ENCODE measurements at places on chromosomes 7 and 10.

GRCh38 chr7:66362136-66362535 is 157.0 kb downstream of the TPST1 start:
- no peak for DNase-seq

GRCh38 chr10:48788554-48788953 is 103.9 kb downstream of the WDFY4 start:
- no peak for DNase-seq

GRCh38 chr10:60878224-60878623 is 65.8 kb downstream of the RHOBTB1 start:
- no peak for DNase-seq

DNA sequence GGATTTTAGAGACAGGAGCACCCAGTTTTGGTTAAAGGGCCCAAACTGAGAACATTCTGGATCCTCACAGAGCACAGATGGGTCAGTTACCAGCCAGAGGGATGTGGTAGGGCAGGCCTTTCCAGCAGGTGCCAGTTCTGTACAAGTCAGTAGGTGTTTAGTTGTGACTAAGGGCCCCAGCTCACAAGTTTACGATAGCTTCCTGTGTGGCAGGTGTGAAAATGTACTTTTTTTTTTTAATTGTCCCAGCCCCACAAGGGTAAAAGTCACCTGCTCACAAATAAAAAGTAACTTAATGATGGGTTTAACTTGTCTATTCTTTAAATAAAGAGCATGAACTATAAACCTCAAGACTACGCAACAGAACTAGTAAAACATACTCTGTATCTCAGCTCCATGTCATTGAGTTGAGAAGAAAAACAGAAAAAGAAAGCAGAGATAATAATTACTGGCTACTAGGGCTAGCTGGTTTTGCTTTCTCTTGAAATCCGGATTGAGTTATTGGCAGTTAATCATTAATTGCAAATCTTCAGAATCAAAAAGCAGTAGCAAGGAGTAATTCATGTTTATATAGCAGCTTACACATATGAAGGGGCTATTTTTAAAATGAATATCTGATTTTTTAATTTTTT is 15.4 kb downstream of the NFE2L3 start:
- no peak for DNase-seq

GRCh38 chr7:90816511-90817142 is 220.5 kb downstream of the CDK14 start:
- no peak for DNase-seq

GRCh38 chr7:153902862-153903261 is 149.3 kb upstream of the DPP6 start:
- no peak for DNase-seq

DNA sequence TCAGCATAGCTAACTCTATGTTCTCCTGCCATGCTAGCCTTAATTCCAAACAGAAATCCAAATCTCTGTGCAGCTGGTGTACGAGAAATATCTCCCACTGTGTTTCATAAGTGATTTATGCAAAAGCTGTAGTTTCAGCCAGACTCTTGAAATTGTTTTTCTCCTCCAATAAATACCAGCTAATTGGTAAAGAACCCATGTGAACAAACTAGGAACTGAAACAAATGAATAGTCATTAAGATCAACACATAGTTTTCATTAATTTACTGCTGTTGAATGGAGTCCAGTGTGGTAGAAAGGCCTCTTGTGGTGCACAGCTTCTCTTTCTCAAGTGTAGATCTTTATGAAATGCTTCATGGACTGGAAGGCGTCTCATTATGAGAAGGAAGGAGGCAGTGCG is 18.4 kb downstream of the PPP1R17 start:
- DNase-seq: no peak

- DNase-seq: no peak
These were observed 143.3 kb downstream of the PKD1L1 start for GRCh38 chr7:47804767-47805545.

DNA sequence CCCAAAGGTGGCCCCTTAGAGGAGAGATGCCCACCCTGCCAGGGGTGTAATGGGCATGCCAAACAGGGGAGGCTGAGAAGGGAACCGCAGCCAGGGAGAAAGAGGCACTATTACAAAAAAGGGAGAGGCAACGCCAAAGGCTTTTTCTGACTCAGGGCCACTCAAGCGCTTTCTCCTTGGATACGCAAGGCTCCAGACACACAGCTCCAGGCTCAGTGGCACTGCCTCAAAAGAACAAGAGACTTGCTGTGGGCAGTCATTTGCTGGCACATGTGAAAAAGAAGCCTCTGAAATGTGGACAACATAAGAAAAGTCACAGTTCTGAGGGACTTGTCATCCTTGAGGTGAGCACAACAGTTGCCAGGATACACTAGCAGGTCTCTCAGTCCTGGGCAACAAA is 128.4 kb downstream of the DGKI start:
- no peak for DNase-seq

GRCh38 chr10:72087392-72087968 is 871 bp downstream of the SPOCK2 start:
- no peak for DNase-seq

GRCh38 chr10:61188691-61189090 is 244.7 kb upstream of the RHOBTB1 start:
- DNase-seq: no peak

GRCh38 chr7:158587162-158588084 is at the start of gene PTPRN2:
PTPRN2 (minus strand) TSS chr7:158587823.
- DNase-seq: peak; percentile 79

GRCh38 chr7:105819559-105819958 is 56.8 kb downstream of the ATXN7L1 start:
- no peak for DNase-seq

GRCh38 chr10:13525663-13526062 is 3.2 kb downstream of the BEND7 start:
- DNase-seq: peak; percentile 47

GRCh38 chr7:142352543-142352942 is 94.7 kb upstream of the PRSS58 start:
- no peak for DNase-seq

- no peak for DNase-seq
These were observed 75.8 kb downstream of the GOLGA7B start for GRCh38 chr10:97925308-97925938.

DNA sequence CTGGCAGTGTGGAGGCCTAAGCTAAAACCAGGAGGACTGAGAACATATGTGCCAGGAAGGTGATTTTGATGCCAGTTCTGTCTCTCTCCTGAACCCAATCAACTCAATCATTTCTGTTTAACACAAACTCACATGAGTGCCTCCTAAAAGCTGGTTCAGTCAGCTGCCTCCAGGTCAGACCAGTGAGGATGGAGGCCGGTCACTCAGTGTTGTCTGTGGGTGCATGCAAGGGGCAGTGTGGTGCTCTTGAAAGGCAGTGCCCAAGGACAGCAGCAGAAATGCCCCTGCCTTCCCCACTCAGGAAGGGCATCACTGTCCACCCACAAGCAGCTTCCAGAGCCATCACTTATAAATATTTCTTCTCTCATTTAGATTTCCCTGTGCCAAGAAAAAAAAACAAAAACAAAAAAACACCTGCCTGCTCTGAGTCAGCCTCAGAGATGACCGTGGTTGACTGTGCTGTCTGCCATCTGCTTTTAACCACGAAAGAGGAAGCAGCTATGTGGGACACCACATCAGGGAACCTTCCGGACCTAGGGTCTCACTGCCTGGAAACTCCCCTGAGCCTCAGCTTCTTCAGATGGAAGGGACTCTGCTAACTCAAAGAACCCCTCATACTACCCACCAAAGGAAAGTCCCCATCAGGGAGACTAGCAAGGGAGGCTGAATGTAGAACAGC is 39.1 kb downstream of the VOPP1 start:
- DNase-seq: no peak

- DNase-seq: no peak
These were observed 22.9 kb upstream of the C10orf105 start for GRCh38 chr10:71742301-71743088.

DNA sequence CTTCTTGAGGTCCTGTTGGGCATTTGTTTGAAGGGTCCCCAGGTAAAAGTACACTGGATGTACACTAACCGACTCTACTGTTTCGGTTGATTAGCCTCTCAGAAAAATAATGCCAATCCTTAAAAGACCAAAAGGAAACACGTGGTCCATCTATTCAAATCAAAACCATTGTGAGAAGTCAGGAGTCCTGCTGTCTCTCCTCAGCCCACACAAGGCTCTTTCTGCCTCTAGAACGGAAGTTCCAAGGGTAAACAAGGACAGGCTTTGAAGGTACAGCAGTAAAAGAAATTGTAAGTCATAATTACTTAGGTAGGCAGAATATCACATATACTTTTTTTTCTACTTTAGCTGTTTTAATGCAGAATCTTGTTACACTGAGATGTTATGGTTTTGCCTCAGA is 71.7 kb upstream of the TPK1 start:
- DNase-seq: no peak

GRCh38 chr10:6229746-6230145 is 27.0 kb downstream of the PFKFB3 start:
- DNase-seq: no peak

DNA sequence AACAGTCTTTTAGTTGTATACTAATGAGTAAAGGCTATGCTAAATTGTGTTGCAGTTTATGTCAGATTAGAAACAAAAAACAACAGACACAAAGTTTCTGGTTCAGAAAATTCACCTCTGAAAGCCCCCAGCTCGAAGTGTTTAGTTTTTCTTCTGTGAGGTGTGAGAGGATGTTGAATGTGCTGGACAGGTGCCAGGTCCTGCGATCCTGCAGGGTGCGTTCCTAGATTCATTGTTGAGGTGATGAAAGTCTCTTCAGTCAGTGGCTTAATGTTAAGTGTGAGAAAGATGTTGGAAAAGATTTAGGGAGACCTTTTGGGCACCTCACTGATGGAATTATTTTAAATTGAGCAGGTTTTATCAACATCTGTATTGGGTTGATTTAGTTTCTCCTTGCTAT is 287.3 kb downstream of the SDK1 start:
- DNase-seq: no peak

DNA sequence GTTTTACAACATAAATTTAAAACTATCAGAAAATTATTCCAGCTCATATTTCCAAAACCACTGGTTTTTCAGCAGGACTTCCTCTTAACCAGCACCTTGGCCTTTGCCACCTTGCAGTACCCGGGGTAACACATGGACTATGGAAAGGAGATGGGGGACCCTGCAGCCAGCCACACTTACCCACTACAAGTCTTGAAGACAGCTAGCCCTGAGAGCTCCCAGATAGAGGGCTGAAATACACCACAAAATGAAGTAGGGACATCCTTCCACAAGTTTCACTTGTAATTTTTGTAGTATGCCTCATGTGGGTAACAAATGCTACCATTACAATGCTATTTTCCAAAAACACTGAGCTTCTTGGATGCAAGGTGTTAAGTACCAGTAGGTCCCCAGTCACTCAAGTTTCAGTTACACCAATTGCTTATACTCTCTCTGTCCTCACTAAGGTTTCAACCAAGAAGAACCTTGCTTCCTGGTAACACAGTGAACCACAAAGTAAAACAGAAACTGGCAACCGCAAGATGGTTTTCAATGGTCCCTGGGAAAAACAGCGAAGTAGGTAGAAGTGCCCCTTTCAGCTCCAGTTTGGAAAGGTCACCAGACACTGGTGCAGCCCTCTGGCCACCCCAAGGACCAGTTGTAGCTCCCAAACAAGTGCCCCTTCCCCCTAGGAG is 110.9 kb downstream of the SGMS1 start:
- DNase-seq: no peak

- DNase-seq: no peak
These were observed 47.6 kb downstream of the ADCYAP1R1 start for GRCh38 chr7:31099451-31100444.

GRCh38 chr7:151257990-151258389 is 9.5 kb upstream of the SMARCD3 start:
- no peak for DNase-seq

DNA sequence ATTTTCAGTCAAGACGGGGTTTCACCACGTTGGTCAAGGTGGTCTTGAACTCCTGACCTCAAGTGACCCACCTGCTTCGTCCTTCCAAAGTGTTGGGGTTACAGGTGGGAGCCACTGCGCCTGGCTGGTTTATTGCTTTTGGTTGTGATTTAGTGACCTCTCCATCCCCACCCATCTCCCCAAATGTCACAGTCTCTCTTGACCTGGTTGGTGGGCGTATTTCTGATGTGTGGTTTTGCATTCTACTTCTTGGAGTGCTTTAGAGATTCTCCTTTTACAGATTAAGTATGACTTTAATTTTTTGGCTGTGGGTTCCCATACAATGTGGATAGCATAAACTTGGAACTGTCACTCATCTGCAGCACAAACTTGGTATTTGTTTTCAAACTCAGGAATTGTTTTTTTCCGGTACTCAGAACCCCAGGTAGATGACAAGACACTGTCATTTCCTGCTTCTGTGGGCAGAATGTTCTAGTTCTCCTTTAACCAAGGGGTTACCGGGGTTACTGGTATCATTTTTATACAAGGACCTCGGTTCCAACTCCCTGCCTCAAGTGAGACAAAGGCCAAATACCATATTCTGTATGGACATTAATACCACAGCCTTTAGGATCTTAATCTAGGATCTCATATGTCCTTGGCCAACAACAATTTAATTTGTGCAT is 50.5 kb downstream of the MRC1 start:
- no peak for DNase-seq

GRCh38 chr7:2465928-2466327 is 10.3 kb downstream of the GRIFIN start:
- no peak for DNase-seq

- no peak for DNase-seq
These were observed 9.2 kb downstream of the AQP1 start for GRCh38 chr7:30920584-30921539.

DNA sequence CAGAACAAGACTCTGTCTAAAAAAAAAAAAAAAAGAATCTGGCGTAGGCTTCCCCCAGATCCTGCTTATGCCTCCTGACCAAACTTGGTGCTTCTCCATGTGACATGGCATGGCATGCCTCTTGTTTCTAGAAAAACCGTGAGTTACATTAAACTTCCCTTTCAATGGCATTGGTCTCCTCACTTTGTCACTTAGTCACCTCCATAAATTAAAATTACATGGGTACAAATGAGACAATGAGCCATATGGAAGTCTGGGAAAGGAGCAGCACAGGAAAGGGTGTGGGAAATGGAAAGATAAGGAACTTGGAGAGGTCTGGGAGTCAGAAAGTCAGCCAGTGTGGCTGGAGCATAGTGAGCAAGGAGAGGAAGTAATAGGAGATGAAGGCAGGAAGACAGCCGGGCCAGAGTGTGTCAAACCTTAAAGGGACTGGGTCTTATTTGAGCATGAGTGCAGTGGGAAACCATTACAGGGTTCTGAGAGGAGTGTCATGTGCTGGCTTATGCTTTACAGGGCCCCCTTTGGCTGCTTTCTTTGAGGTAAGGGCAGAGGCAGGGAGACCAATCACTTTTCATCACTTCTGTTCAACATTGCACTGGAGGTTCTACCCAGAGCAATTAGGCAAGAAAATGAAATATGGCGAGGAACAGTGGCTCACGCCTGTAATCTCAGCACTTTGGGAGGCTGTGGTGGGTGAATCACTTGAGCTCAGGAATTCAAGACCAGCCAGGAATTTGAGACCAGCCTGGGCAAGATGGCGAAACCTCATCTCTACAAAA is 21.3 kb upstream of the ZMIZ2 start:
- peak; percentile 11 for DNase-seq

DNA sequence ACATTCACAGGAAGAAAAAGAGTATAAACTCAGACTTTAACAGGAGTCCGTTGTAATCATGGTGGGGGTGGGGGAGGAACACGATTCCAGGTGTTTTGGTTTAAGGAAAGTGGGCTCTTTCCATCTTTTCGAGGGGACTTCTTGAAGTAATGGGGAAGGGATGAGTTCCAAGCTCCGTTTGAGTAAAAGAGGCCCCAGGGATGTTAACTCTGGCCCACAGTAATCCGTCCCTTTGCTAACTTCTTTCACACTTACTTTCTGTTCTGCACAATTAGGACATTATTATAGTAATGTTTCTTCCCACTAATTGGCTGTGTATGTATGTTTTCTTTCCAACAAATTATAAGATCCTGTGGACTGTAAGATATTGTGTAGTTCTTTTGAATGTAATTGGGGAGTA is 374.4 kb downstream of the BBS9 start:
- DNase-seq: no peak

- DNase-seq: peak; percentile 23
These were observed 657 bp downstream of the CDNF start for GRCh38 chr10:14837003-14837756.

All from lung (tissue), 17 donors.